ENCODE measurements at places on chromosomes 7 and 10. TPM values are rescaled to one million over a fixed set of nuclear protein-coding genes. Genes with fewer than 3 reads are reported as not detected.

Gene CFAP70
- 0.29 TPM for total RNA-seq

Gene OR2A1
- not detected for total RNA-seq

Gene LARP4B
- 24.5 TPM for total RNA-seq

Gene DLG5
- total RNA-seq: 27.3 TPM
